ENCODE measurements at places on chromosomes 5 and 9.
A peak's percentile ranks its signal among the peaks of the same experiment; 100 is the strongest.

DNA sequence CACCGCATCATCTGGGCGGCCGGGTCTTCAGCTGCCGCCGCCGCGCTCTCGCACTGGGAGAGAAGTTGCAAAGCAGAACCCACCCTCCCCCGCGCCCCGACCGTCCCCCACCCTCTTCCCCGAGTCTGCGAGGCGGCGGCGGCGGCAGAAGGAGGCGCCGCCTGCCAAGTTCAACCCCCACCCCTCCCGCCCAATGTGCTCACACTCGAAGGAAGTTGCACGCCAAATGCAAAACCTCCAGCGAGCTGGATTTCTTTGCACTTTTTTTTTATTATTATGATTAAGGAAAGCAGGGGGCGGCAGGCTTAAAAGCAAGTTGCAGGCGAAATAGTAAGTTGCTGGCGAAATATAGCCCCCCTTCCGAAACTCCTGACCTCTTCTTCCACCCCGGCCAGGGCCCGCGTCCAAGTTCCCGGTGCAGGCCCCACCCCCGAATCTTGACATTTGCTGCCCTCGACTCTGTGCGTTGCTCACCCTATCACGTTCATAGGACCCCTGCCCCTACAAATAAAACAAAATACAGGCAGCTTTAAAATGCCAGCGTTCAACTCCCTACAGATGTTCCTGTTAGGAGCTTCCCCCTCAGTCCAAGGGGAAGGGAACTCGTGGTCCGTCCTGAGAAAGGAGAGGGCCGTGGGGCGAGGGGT, 1.1 kb upstream of the NR3C1 start:
- peak; percentile 81 for DNase-seq

GRCh38 chr9:32069169-32069813, 315.2 kb upstream of the ACO1 start:
- DNase-seq = no peak

DNA sequence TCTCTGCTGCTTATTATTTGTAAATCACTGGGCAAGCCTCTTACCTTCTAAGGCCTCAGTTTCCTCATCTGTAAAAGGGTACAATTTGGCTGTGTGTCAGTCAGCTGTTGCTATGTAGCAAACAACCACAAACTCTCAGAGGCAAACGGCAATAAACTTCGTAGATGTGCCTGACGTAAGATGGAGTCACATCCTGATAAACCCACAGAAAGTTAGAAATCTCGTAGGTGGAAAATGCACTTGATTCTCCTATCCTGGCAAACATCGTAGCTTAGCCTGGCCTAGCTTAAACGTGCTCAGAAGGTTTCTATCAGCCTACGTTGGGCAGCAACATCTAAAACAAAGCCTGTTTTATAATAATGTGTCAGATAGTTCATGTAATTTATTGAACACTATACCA, 35.0 kb upstream of the UNC5A start:
- no peak for DNase-seq

DNA sequence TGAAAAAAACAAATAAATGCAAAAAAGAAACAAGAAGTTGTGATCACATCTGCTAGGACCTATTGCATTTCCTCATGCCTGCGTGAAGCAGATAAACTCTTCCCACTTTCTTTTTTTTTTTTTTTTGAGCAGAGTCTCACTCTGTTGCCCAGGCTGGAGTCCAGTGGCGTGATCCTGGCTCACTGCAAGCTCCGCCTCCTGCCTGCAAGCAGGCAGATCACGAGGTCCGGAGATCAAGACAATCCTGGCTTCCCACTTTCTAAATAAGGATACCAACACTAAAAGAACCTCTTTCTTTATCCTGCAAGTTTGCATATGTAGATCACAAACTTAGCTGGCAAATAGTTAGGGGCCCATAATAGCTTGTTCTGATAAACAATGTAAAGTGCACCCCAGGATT, 128.6 kb downstream of the ASTN2 start:
- DNase-seq = no peak

DNA sequence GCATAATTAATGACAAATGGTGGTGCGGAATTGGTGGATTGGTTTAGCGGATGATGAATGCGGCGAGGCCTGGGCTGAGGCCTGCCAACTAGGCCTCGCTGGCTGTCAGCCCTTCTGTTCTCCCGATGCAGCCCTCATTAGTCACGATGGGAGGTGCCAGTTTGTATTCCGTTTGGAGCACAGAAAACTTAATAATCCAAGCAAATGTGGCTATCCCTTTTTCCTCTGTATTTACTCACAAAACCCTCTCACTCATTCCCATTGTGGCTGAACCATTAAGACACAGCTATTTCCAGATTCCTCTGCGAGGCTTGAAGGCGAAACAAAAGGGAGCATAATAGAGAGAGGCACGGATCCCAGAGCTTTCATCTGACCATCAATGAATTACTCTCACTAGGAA, 114.3 kb downstream of the MVB12B start:
- no peak for DNase-seq

DNA sequence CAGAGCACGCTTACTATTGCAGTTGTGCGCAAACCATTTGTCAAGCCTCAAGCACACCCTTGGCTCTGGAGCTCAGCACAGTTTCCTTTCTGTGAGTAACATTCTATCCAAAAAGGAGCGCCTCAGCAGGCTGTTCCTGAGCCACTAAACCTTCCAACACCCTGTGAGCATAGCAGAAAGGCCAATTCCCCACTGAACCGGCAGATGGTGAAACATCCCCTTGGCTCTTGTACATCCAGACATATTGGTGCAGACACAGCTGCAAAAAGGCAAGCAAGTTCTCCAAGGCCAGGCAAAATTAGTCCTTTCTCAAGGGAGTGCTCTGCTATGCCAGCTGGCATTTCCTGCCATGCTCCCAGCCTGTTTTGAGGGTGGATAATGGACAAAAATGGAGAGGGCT, 44.1 kb upstream of the CEMIP2 start:
- DNase-seq = no peak

- no peak for DNase-seq
Observed at GRCh38 chr5:59746241-59746765, 147.2 kb downstream of the PDE4D start.

DNA sequence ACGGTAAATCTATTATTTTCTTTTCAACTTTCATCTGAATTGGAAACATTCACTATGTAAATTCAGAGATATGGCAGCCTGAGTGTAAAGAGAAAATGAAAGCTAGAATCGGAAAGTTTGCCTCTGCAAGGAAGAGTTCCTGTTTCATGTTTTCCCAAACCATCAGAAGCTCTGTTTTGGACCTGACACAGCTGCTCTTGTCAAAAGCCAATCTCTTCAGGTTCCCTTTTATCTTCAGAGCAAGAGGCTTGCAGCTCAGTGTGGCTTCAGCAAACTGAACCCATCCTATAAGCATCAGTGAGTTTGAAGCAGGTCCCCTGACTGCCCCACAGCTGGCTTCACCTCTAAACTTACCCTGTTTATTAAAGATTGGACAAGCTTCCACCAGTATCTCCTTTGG, 1099.7 kb downstream of the DTWD2 start:
- DNase-seq = no peak

GRCh38 chr9:36392489-36392888, 7.6 kb downstream of the RNF38 start:
- DNase-seq = no peak

GRCh38 chr9:92048924-92049625, 66.1 kb downstream of the SPTLC1 start:
- no peak for DNase-seq

- no peak for DNase-seq
Observed at GRCh38 chr5:93599001-93599379, 16.0 kb downstream of the NR2F1 start.

- no peak for DNase-seq
Observed at GRCh38 chr9:22405869-22406659, 40.6 kb upstream of the DMRTA1 start.

DNA sequence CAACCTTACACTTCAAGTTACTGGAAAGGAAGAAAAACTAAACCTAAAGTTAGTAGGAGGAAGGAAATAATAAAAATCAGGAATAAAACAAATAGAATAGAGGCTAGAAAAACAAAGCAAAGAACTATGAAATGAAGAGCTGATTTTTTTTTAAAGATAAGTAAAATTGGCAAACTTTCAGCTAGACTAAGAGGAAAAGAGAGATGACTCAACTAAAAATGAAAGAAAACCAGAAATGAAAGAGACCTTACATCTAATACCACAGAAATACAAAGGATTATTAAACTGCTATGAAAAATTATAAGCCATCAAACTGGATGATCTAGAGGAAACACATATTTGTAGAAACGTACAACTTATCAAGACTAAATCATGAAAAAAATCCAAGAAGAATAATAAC, 60.0 kb downstream of the PRRC1 start:
- DNase-seq = no peak

DNA sequence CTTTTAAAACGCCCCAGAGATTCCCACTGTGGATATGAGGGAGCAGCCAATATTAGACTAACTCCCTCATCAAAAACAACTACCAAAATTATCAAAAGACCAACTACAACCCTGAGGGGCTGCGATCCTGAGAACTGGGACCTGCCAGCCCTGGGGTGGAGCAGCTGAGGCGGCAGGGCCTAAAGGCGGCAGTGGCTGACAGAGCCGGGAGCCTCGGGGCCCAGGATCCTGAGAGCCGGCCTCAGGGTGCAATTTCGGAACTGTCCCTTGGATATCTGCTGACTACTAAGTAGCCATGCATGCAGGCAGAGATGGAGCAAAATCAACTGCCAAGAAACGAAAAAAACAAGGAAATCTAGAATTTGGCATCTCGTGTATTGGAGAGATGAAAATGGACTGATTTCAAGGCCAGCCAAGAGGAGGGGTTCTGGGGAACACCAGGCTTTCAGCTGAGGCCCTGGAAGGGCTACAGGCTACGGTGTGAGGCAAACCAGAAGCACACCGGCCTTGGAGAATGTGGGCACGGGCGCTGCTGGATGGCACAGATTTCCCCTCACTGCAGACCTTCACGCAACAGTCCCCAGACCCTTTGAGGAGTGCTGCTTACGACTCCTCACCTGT, 63.6 kb upstream of the UBAC1 start:
- no peak for DNase-seq

DNA sequence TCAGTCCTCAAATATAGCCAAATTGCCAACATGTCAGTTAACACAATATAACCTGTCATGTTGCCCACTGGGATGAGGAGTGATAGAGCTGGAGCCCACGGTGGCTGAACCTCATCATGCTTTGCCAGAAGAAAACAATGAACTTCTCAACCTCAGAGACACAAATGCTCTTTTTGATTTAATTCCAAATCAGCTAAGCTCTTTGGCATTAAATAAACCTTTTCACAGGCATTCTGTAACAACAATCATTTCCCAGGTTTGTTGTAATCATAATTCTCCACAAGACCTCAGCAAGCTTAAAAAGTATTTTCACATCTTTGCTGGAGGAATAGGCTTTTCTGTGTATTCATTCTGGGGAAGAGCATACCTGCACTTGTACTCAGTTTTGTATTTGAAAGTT, 830.9 kb downstream of the MAT2B start:
- DNase-seq = no peak

GRCh38 chr5:53343187-53343586, 137.2 kb upstream of the FST start:
- no peak for DNase-seq

- no peak for DNase-seq
Observed at GRCh38 chr5:116529615-116530014, 45.0 kb downstream of the SEMA6A start.

GRCh38 chr5:95972196-95972595, 10.5 kb upstream of the ELL2 start:
- no peak for DNase-seq

DNA sequence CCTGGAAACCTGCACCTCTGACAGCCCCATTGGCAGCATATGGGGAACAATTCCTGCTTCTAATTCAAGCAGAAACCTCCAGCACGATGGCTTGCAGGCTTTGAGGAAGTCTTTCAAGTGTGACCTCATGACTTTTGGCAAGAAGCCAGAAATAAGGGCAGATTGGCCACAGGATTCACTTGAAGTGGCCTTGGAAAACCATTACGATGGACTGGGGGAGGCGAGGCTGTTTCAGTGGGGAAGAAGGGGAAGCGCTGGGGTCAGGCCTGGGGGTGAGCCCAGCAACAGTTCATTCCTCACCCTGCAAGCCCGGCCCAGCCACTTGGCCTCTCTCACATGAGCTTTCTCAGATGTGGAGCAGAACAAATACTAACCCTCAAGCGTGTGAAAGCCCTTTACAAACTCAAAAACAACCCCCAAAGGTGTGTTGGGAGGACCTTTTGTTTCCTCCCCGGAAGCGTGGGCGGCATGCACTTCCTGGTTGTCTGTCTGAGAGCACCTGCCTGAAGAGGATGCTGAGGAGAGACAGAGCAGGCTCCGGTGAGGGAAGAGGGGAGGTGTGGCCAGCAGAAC, 26.9 kb upstream of the EEIG1 start:
- peak; percentile 83 for DNase-seq

- DNase-seq = no peak
Observed at GRCh38 chr5:130155345-130156011, 251.2 kb downstream of the CHSY3 start.

GRCh38 chr5:8676695-8677094, 807.7 kb downstream of the MTRR start:
- no peak for DNase-seq

GRCh38 chr5:73786043-73786831, 160.2 kb downstream of the ARHGEF28 start:
- DNase-seq = no peak

DNA sequence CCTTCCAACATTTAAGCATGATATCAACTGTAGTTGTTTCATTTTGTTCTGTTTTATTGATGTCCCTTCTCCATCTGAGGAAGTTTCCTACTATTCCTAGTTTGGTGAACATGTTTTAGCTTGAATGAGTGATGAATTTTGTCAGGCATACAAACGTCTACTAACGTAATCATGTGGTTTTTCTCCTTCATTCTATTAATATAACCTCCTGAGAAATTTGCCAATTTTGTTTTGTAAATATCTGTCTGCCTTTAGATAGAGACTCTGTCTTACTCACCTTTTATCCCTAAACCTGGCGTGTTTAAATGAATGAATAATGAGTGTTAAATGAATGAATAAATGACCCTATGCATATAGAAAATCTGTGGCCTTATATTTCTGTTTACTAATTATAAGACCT, 26.5 kb upstream of the NREP start:
- no peak for DNase-seq

- no peak for DNase-seq
Observed at GRCh38 chr5:65199993-65200675, 281.6 kb downstream of the ADAMTS6 start.

- DNase-seq = no peak
Observed at GRCh38 chr5:75736273-75736672, 19.0 kb upstream of the POC5 start.

DNA sequence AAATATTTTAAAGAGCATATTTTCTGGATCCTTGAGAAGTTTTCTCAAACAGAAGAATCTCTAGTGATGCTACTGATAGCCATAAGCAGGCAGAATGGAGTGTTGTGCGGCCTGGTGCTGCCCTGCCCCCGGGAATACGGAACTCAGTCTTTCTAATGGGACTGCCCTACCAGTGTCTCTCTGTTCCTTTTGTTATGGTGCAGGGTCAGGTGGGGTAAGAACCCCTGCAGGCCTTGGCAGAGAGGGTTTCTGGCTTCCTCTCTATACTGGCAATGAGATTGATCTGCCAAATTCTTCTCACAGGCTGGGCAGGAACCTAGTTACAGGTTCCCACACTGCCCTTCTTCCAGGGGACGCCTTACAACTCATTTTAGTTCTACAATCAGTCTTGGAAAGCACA, 2.6 kb downstream of the IL5 start:
- DNase-seq = no peak
